Activated CD4-positive, alpha-beta T cell treated with anti-CD3 and anti-CD28 coated beads for 36 hours (primary cell): ENCODE measurements at places on chromosomes 12 and 14.

- H3K4me3 ChIP-seq = no peak overlapping the region
- no peaks in the 10 kb centered on the region for H3K4me1 ChIP-seq
- no peaks in the 10 kb centered on the region for H3K27me3 ChIP-seq
- peaks cover 2% of the 10 kb centered on the region for H3K36me3 ChIP-seq
- DNase-seq = no peak
- no peak overlapping the region for H3K27ac ChIP-seq
These were observed 24.7 kb downstream of the BTBD6 start for GRCh38 chr14:105273062-105273461.

GRCh38 chr14:73810478-73811163 is 41.0 kb upstream of the PTGR2 start:
- peaks cover 6% of the 10 kb centered on the region for H3K27me3 ChIP-seq
- H3K4me1 ChIP-seq = peaks cover 13% of the 10 kb centered on the region
- H3K4me3 ChIP-seq = no peak overlapping the region

DNA sequence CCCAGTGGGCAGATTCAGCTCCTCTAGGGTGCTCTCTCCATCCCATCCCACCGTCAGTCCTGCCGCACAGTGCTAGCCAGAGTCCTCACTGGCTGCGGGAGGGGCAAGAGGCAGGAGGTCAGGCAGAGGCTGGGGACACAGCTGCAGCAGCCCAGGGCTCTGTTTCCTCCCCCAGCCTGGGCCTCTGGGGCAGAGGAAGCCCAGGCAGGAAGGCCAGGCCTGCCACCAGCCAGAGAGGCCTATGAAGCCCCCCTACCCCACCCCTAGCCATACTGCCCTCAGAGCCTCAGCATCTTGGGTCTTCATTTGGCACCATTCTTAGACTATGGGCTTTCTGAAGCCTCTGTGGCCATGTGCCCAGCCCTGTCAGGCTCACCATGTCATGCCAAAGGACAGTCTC is 3.4 kb downstream of the ACVRL1 start:
- H3K36me3 ChIP-seq = no peaks in the 10 kb centered on the region
- peaks cover 20% of the 10 kb centered on the region for H3K27me3 ChIP-seq
- no peak overlapping the region for H3K4me3 ChIP-seq

- no peak overlapping the region for H3K4me3 ChIP-seq
- DNase-seq = no peak
- H3K4me1 ChIP-seq = peaks cover 7% of the 10 kb centered on the region
- no peaks in the 10 kb centered on the region for H3K27me3 ChIP-seq
- H3K27ac ChIP-seq = no peak overlapping the region
- H3K36me3 ChIP-seq = no peaks in the 10 kb centered on the region
These were observed 50.4 kb downstream of the ARID2 start for GRCh38 chr12:45779936-45780335.
